ENCODE measurements at places on chromosomes 2 and 18.

DNA sequence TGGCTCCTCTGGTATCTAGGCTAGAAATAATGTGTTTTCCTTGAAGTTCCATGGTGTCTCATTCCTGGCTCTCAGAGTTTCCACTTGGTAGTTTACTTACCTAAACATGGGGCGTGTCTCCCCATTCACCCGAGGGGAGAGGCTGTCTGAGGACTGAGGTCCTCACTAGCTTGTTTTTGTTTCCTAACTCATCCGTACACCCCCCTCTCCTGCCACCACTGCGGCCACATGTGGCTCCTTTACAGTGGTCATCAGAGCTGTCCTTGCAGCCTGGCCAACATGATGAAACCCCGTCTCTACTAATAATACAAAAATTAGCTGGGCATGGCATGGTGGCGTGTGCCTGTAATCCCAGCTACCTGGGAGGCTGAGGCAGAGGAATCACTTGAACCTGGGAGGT lies 106.0 kb downstream of the ASAP2 start:
- no peak for DNase-seq

DNA sequence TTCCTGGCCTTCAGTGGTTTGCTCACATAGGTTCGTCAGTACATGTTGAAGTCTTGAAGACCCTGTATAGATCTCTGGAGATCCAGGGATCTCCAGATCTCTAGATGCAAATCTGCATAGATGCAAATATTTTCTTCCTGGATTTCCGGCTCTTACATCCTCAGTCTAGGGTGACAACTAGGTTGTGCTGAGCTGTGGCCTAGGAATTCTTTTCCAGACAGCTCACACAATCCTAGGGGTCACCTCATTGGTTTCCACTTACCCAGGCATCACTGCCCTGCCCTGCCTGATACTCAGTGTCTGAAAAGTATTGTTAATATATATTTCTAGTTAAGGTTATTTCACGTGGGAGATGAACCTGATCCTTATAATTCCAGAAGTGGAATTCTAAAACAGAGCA lies 105.1 kb upstream of the TTC27 start:
- no peak for DNase-seq

DNA sequence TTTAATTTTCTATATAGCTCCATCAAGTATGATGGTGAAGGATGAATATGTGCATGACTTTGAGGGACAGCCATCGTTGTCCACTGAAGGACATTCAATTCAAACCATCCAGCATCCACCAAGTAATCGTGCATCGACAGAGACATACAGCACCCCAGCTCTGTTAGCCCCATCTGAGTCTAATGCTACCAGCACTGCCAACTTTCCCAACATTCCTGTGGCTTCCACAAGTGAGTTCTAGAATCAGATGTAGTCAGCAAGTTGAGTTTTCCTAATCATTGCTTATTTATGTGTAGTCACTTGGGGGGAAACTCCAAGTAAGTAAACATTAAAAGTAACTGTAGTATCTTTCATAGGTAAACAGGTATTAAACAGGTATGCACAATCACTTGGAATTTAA lies 24.8 kb downstream of the SMAD4 start:
- no peak for DNase-seq

- DNase-seq: no peak
These were observed 10.3 kb downstream of the MMADHC start for GRCh38 chr2:149577269-149577668.

DNA sequence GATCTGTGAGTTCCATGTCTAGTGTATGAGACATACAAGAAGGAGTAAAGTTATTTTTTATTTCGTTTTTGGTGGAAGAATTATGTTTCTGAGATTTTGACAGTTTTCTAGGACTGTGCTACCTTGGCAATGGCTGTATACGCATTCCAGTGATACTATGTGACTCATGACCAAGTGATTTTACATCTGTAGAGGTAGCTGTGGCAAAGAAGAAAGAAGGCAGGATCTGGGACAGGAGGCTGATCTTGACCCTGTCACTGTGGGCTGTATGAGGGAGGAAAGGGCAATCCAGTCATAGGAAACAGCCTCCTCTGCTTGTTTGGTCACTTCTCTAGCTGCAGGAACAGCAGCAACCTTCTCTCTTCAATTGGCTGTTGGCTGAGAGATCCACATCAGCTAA lies 44.0 kb upstream of the PDCL3 start:
- no peak for DNase-seq
